ENCODE measurements at places on chromosomes 12 and 14.

DNA sequence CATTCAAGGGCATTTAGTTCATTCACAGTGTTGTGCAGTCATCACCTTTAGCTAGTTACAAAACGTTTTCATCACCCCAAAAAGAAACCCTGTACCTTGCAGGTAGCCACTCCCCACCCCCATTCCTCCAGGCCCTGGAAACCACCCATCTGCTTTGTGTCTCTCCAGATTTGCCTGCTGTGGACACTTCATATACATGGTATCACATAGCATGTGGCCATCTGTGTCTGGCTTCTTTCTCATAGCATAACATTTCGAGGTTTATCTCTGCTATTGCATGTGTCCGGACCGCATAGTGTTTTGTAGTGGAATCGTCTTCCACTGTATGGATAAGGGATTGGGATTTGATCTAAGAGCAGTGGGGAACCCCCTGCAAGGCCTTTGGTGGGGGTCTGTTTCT is 143.1 kb downstream of the AACS start:
- no peak for DNase-seq

DNA sequence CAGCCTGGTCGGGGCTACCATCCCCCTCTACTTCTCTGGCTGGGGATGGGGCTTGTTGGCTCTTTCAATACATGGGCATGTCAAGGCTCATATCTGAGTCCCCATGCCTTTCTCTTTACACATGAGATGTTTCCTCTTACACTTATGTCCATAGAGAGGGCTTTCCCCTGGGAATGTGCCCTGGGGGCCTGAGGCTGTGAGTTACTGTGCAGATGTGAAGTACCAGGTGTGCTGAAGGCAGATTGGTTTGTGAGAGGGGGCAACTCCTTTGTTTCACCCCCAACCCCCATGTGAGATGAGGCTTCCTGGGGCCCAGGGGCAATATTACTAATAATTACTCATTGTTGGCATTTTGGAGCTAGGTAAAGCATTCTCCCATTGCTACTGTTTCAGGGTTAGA is 32.8 kb downstream of the NRXN3 start:
- no peak for DNase-seq

- no peak for DNase-seq
Observed at GRCh38 chr14:80037349-80037748, 174.0 kb downstream of the DIO2 start.

DNA sequence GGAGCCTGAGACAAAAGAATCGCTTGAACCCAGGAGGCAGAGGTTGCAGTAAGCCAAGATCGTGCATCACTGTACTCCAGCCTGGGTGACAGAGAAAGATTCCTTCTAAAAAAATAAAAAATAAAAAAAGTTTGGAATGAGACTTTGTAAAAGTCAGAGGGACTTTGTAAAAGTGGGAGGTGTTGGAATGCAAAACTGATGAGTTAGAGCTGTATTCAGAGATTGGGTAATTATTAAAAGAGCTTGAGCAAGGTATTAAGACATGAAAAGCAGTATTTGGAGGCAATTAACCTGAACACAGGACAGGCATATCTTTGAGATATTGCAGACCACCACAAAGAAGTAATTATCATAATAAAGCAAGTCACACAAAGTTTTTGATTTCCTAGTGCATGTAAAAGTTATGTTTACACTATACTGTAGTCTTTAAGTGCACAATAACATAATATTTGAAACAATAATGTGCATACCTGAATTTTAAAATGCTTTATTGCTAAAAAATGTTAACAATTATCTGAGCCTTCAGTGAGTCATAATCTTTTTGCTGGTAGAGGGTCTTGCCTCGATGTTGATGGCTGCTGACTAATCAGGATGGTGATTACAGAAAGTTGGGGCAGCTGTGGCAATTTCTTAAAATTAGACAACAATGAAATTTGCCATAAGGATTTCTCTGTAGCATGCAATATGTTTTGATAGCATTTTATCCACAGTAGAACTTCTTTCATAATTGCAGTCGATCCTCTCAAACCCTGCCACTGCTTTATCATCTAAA is 33.1 kb downstream of the PHLDA1 start:
- DNase-seq = no peak

GRCh38 chr12:75724928-75725312 is 213.5 kb upstream of the KRR1 start:
- no peak for DNase-seq

- peak; percentile 57 for DNase-seq
Observed at GRCh38 chr12:94618995-94619695, 31.2 kb downstream of the TMCC3 start.

DNA sequence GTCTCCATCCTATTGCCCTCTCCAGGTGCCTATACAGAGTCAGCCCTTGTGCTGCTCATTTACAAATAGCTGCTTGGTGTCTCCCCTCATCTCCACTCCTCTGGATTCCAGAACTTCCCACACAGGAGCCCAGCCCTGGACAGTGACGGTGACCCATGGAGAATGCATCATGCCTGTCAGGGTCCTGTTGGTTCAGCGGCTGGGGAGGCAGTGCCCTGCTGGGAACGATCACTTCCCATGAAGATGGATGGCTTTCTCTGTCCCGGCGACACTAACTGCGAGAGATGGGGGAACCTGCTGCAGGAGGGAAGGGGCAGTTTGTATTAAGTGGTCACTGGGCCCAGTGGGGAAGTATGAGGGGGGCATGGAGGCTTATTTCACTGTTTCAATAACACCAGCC is 395.0 kb upstream of the TBX3 start:
- no peak for DNase-seq

DNA sequence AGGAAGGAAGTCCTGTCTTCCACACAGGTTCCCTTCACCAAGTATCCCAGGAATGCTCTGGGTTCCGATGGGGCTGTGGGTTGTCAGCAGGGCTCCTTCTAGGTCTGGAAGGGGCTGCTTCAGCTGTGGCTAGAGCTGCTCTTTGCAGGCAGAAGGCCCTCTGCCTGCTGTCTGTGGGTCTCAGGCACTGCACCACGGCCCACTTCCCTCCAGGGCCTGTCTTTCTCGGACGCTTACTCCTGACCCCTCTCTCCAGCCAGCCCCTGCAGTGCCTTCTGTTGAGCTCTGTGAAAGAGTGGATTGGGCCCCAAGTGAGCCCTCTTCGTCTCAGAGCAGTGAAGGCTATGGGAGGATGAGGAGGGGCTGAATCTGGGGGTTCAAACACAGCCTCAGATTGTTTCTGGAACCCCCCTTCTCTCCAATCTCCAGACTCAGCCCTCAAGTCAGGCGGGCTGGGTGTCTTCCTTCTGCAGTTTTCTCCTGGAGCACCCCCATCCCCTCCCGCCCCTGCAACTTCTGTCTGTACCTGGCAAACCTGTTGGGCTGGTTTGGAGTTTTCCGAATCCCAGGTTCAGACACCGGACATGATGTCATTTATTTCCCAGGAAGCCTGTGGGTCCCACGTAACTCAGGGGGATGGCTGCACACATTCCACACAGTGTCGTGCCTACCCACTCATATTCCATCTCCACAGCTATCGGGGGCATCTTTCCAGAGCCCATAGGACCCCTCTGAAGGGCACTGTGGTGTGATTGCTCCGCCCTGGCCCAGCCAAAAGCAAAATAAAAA is 24.9 kb upstream of the SPPL3 start:
- peak; percentile 9 for DNase-seq

GRCh38 chr14:27242874-27243273 is 645.0 kb upstream of the NOVA1 start:
- no peak for DNase-seq

GRCh38 chr12:90062799-90063198 is 354.2 kb upstream of the ATP2B1 start:
- no peak for DNase-seq

All from activated CD4-positive, alpha-beta T cell treated with anti-CD3 and anti-CD28 coated beads for 48 hours (primary cell).